ENCODE measurements at places on chromosomes 6 and 20. TPM values are rescaled to one million over a fixed set of nuclear protein-coding genes. Genes with fewer than 3 reads are reported as not detected.

GRCh38 chr6:169363590-169363989, 109.9 kb upstream of the THBS2 start:
- DNase-seq: no peak

GRCh38 chr6:43061861-43062260, 2.4 kb downstream of the KLC4 start:
- no peak for DNase-seq

DNA sequence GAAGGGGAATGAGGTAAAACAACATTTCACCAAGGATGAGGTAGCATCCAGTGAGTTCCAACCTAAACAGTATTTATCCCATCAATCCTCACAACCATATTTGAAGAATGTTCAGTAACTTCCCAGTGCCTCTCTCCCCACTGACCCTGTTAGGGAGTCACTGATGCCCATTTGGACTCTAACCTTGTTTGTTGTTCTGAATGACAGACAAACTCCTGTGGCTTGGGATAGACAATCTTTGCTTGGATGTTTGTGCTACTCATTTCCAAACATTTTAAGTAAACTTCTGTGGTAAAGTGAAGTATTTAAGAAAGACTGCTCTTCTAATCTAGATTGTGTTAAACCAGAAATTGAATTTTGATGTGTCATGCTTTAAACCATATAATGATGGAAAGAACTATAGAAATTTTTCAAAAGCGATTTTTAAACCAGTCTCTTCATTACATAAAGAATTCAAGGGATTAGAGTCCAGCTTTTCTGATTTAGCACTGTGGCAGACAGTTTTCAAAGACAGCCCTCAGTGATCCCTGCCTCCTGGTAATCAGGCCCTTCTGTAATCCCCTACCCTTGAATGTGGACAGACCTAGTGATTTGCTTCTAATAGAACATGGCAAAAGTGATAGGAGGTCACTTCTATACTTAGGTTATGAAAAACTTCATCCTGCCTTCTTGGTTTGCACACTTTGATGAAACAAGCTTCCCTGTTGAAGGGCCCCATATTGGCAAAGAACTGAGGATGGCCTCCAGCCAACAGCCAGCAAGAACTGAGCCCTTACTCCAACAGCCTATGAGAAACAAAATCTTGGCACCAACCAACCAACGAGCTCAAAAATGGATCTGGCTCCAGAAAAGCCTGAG, 191.6 kb downstream of the DST start:
- DNase-seq: no peak

XKR7 gene
- 4.5 TPM for total RNA-seq

- no peak for DNase-seq
Observed at GRCh38 chr20:43744966-43745730, 18.3 kb upstream of the GTSF1L start.

- no peak for DNase-seq
Observed at GRCh38 chr20:34403063-34403827, 40.2 kb downstream of the ITCH start.

GJA1 gene
- total RNA-seq: 91.2 TPM

DNA sequence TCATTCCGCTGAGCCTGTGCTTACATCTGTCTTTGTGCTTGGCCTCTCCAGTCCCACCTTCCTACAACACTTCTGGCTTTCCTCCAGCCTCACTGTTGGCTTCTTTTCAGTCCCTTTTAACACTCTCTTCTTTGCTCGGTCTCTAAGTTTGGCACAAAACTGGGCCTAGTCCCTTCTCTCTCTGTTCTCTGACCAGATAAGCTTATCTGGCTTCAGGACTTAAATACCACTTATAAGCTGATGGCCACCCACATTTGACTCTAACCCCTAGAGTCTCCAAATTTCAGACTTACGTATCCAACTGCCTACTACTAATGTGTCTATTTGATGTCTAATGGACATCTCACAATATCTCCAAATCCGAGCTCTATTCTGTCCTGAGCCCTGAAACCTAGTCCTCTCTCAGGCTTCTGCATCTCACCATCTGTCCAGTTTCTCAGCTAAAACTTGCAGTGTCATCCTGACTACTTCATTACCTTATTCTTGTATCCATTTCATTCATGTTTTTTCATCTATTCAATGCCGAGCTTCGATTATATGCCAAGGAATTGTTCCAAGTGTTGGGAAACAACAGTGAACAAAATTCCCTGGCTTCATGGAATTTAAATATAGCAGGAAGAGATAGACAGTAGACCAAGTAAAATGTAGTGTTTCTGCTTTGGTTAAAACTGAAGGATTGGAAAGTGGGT, 40.1 kb downstream of the TBPL1 start:
- no peak for DNase-seq

GRCh38 chr6:43621836-43622180, 7.3 kb downstream of the GTPBP2 start:
- DNase-seq: no peak

DNA sequence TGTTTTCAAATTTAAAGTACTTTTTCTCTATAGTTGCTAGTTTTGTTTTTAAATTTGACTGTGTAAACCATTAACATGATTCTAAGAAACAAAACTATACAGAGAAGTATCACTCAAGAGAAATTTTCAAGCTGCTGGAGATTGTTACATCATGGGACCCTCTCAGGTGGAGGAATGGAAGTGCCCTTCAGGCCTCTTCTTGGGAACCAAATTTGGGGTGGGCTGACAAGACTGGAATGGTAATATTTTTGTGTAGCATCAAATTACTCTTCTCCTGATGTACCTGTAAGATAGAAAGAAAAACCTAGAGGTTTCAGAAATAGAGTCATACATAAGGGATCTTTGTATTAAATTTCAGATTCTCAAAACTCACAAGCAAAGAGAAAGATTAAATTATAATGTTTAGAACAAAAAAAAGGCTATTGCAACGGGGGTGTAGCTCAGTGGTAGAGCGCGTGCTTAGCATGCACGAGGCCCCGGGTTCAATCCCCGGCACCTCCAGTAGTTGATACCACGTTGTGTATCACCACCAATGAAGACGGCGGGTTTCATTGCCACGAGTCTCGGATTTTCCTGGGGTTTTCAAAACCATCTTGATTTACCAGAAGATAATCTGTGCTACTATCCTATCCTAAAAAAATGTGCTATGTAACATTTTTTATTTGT, 193.7 kb downstream of the GPX5 start:
- DNase-seq: no peak

DNA sequence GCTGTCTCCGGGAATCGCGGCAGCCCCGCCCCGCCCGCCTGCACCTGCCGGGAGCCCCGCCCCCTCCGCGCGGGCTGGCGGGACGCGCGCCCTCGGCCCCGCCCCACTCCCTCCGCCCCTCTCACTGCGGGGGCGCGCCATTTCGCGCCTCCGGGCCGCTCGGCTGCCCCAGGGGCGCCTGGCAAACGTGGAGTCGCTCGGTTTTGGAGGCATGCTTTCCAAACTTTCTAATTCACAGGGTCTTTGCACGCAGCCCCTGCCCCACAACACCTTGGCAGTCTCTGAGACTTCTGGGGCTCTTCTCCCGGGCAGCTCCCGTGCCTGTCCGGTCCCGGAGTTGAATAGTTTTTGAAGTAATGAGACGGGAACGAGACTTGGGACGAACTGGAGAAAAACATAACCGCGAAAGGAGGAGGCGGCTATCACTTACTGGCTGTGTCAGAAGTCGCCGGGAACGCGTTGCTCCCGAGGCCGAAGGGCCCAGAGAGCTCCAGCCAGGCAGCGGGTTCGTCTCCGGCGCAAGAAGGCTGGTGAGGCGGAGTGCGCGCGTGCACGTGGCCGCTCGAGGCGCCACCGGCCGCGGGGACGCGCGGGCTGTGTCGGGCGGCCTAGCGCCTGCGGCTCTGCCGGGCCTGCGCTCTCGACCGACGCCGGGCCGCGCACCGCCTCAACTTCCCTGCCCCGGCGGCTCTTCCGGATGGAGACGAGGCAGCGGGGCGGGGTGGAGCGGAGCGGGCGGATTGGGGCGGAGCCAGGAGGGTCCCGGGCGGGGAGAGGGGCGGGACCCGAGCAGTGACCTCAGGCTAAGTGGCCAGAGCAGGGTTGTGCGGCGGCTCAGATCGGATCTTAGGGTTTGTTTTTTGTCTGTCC, at the start of gene MCM9:
TSS of gene MCM9 (minus strand) at position 699 of the 870 bp plus-strand sequence. CDS start 3,436 bp downstream, outside the sequence.
- peak; percentile 89 for DNase-seq

DNA sequence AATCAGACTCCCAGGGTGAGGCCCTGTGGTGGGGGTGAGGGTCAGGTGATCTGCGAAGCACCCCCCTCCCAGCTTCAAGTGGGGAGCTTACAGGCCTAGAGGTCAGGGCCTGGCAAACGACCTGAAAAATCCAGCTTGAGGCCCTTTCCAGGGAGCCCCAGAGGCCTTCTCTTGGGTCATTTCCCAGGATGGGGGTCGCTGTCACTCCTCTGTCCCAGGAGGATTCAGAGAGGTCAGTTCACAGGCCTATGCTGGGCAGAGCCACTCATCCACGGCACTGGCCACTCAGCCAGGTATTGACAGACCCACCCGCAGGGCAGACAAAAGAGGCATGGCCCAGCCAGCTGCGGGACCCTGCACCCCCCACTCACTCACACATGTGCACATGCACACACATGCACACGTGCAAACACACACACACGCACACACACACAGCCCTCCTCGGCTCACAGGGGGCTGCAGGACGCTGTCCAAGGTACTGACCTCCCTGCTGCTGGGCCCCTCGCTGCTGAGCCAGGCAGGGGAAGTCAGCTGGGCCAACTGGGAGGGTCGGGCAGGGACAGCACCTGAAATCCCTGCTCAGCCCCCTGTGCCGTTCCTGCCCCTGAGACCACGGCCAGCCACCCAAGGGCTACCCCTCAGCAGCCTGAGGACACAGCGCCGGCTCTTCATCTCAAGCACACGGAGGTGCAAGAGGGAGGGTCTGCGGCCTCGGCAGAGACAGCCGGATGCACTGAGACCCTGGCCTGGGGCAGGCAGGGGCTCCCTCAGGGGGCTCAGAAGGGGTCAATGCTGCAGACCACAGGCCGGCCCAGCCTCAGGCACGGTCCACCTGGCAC, 113.8 kb downstream of the TAF4 start:
- peak; percentile 73 for DNase-seq

DNA sequence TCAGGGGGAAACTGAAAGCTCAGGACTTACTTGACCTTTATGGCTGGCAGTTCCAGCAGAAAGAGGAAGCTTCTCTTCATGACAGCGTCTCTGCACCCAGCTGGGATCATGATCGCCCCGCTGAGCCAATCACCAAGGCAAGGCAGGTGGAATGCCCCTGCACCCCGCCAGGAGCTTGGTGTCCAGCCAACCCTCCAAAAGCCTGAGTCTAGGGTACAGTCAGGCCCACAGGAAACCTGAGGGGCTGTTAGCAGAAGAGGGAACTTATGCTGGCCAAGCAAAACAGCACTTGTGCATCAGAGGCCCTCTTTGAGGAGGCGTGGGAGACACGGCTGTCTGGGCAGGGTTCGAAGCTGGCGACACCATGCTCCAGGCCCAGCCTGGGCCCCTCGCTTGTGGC, 188.3 kb upstream of the GMDS start:
- DNase-seq: no peak

C6orf58 gene
- total RNA-seq: 0.82 TPM

DNA sequence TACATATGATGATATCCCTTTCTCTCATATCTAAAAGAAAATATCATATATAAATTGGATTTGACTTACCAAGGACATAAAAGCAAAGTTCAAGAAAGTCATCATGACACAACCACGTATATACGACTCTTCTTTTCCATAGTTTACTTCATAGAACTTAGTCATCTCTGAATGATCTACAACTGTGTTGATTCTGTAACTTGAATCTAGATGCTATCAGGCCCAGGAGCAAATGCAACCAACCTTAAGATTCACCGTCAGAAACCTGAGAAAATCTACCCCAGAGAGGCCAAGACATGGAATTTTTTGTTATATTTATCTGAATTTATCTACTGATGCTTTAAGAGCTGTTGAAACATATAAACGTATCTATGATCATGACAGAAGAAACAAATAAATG, 165.6 kb downstream of the PDE10A start:
- no peak for DNase-seq

Measured in neural crest cell (in vitro differentiated cells).